8988T (cell line): ENCODE measurements at places on chromosomes 6 and 20.
A peak's percentile ranks its signal among the peaks of the same experiment; 100 is the strongest.

GRCh38 chr6:143241111-143241510, 180.4 kb downstream of the AIG1 start:
- DNase-seq: no peak

DNA sequence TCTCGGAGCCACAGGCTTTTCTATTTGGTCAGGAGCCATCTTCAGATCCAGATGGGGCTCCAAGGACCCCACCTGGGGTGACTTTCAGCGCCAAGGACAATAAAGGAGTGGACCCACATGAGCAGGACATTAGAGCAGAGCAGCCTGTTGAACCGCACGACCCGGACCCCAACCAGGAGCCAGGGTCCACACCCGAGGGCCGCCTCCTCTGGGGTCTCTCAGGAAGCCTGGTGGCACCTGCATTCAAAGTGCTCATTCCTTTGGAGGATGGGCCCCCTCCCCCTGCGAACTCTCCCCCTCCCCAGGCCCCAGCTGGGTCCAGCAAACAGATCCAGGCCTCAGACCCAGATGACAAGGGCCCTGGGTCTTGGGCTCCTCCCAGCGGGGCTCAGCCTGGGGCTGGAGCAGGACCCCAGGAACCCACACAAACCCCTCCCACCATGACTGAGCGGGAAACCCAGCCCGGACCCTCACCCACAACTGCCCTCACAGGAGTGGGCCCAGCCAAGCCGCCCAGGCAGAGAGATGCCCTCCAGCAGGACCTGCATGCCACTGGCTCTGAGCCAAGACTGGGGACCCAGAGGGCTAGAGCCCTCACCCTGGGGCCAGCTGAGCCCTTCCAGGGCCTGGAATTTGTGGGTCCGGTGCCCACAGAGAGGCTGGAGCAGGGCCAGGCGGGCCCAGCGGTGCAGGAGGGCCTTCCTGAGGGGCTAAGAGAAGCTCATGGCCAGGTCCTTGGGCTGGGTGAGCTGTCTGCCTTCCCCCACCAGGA, 23.9 kb downstream of the RAB44 start:
- DNase-seq: no peak

DNA sequence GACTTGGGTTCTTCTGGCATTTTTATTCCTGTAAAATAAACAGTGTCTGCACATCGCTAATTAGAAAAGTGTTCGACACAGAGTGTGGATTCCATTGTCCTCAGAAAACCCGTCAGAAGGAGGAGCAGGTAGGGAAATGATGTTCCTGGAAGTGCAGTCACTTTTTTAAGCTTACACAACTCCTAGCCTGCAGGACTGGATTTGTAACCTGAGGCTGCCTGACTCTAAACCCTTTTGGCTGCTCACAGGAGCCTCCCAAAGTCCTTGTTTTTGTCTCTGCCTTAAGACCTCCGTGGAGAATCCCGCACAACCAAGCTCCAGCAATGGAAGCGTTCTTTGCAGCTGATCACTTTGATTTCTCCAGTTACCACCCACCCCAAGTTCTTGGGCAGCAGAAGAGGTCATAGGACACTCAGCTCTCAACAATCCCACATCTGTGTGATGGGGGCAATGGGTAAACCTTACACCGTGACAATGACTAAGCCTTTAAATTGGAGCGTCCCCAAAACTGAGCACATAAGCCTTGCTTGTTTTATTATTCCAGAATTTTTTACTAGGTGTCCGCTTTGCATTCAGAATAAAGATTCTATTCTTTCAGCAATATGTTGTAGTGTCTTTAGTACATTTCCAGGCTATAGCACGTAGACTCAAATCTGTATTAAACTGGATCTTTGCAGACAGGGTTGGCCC, 227.9 kb downstream of the TBXT start:
- no peak for DNase-seq

DNA sequence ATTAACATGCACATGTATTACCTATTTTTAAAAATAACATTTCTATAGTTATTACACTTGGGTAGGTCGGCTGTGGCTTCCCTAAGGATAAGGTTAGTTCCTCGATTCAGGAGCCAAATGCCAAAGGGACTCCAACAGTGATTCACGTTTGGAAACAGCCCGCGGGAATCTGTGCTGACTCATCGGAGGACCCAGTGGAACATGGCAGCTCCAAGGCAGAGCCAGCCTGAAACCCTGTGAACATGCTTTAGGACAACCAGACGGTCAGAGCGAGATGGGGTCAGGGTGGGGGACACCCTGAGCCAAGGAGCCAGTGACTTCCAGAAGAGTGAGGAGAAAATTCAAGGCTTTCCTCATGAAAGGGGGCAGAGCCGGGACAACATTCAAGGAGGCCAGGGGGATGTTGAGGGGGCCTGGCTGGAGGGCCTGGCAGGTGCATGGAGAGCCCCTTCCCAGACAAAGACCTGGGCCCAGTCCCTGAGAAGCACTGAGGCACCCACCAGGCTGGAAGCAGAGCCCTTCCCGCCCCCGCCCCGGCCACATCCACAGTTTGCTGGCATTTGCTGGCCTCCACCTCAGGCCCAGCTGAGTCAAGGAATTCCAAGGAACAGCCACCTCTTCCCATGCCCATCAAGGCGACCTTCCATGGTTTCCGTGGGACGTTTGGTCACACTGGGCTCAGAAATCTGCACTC, 133.2 kb downstream of the SNX5 start:
- no peak for DNase-seq

GRCh38 chr20:4805663-4806449, 84.1 kb downstream of the PRND start:
- DNase-seq: no peak

DNA sequence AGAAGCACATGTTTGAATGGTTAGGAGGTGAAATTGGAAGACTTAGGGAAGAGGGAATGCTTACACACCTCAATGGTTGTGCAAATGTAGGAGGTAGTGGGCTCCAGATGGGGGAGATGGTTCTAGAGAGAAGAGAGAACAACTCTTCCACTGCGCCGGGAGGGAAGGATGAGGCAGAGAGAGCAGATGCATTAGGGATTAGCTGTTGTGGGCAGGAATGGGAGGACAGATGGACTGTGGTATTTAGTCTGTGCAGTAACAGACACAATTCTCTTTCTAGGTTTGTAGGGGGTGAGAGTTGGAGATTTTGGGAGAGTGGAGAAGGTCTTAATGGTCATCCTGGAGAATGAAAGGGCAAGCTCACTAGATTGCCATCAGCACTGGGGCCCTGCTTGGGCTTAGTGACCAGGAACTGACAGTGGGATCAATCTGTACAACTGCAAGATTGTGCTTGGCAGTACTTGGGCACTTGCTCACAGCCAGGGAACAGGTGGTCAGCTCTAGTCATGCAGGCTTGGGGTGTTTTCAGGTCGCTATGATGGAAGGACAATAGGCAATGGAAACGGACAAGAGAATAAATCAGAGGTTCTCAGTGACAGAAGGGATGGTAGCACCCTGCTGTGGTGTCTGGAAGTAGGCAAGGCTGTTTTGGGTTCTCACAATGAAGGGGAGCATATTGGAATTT, 182.0 kb upstream of the MYLIP start:
- no peak for DNase-seq

DNA sequence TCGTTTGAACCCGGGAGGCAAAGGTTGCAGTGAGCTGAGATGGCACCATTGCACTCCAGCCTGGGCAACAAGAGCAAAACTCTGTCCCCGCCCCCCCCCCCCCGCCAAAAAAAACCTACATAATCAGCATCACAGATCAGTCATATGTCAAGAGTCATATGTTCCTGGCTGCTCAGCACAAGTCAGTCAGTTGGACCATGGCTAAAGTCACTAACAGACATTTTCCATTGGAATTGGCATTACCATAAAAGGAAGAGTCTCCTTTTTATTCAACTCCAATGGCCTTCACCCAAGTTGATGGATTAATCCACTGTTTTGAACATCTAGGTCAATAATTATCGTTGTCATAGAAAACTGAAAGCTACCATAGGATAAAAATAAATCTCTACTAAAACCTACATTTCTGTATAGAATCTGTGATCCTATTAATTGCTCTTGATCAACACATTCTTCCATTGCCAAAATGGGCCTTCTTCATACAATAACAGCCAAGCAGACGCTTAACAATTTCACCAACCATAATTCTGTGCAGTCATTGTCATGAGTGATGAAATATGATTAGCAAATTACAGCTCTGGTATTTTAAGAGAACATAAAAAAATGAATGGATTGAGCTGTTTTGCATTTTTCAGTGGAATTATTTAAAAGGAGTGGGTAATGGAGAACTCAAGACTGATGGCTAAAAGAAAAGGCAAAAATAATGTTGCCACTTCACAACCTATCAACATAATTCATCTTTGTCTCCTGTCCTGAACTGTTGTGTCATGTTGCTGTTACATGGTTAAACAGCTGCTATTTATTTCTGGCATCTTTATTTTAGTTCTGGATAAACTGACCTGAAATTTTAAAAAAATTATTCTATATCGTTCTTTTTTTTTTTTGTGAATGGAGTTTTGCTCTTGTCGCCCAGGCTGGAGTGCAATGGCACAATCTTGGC, 555.5 kb upstream of the JARID2 start:
- no peak for DNase-seq

DNA sequence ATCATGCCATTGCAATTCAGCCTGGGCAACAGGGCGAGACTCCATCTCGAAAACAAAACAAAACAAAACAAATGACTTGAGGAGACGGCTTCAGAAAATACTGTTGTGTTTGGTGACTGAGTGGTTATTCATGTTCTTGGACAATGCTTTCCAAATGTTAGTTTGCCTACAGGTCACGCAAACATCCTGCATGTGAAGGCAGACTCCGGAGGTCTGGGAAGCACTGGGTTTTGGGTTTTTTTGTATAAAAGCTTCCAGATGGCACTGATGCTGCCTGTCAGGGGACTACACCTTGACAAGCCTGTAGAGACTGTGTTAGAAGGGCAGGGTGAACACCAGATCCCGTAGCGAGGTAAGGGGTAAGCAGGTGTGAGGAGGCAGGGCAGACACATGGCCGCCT, 81.7 kb downstream of the THBS2 start:
- DNase-seq: no peak

DNA sequence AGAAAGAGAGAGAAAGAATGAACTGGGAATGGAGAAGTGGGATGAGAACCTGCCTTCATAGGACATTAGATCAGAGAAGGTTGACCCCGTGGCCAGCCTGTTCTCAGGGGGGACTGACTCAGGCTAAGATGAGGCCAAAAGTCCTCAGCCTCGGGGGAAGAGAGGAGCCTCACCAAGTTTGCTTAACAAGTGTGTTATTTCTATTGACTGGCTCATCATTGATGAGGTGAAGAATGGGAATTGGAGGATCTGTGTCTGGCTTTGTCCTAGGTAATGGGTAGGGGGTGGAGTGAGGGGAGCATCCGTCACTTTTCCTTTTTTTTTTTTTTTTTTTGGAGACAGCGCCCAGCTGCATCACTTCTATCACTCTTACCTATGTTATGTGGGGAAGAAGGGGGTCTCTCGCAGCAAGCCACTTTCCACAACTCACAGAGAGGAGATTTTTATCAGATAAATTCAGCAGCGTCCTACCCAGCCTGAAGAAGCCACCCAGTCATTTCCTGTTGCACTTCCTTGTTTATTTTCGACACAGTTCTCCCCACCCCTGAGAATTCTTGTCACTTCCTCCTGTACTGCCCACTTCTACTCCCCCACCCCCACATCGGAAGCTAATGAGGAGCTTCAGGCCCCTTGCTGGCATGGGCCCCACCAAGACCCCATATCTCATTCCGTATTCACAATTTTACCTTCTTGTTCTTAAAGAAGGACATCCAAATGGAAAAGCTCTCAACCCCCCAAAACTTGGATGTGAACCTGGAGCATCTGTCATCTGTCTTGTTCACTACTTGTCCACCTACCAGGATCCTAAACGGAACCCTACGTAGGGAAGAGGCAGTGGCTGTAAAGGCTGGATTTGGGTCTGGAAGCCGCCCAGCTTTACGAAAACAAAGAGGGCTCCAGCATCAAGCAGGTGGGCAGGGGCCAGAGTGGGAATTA, 2.8 kb upstream of the RNASET2 start:
- DNase-seq: no peak

- DNase-seq: peak; percentile 23
Observed at GRCh38 chr6:139135578-139136545, 982 bp downstream of the HECA start.

DNA sequence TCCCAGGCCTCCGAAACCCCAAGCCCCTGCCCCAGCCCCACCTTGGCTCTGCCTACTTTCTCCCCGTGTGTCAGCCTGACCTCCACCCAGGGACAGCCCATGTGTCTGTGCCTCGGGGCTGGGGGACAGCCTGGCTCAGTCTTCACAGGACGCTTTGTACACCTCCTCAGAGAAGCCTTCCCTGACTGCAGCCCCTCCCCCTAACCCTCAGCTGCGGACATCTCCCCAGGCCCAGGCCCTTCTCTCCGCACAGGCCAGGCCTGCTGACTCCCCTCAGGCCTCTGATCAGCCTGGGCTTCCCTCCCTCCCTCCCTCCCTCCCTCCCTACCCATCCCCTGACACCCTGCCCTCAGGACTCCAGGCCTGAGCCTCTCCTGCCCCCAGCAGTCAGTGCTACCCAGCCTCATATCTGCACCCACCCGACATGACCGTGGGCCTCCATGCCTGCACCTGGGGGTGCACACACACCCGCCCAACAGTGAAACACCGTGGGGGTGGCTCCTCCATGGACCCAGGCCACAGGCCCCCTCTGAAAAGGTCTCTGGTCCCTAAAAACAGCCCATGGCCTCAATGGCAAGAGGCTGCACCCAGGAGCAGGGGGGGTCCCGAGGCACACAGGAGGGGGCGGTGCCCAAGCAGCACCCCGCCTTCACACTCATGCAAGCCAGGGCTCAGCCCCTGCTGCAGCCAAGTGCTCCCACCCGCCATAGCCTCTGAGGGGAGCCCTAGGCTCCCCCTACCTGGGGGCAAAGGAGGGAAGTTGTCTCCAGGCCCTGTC, 12.9 kb downstream of the LAMA5 start:
- no peak for DNase-seq

GRCh38 chr6:71333697-71334096, 45.1 kb downstream of the OGFRL1 start:
- DNase-seq: no peak

DNA sequence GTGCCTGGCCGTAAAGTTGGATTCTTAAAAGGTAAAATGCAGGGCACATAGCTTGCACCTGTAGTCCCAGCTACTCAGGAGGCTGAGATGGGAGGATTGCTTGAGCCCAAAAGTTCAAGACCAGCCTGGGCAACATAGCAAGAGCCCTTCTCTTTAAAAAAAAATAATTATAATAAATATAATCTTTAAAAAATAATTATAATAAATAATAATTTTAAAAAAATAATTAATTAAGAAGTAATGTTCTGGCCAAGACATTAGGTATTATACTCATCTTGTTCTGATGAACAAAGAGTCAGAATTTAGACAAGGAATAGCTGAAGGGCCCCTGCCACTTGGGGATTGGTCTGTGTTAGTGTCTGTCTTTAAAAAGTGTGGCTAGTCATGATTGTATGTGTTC, 13.9 kb downstream of the ENTPD6 start:
- no peak for DNase-seq

DNA sequence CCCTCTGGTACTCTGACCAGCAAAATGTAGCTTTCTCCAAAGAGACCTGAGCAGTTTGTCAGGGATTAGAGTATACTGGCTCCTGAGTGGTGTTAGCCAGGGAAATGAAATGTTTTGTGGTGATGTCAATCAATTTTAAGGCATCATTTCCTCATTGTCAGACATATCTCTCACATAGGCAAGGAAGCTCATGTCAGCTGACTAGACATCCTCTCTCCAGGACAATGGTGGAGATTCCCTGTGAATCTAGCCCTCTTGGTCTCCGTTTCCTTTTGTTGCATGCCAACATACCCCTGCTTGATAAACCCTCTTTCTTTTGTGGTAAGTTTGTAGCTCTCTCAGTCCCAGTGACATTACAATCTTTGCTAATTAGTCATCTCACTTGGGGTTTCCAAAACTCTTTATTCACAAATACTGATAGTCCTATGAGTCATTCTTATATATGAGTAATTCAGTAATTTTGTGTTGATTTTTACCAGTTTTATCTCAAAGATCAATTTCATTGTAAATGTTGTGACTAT, 135.6 kb upstream of the PTPRK start:
- no peak for DNase-seq

- DNase-seq: no peak
Observed at GRCh38 chr6:40996591-40997233, 42.3 kb downstream of the UNC5CL start.
